ENCODE measurements at places on chromosomes 7 and 10.

GRCh38 chr10:117967149-117967650 lies 79.5 kb downstream of the RAB11FIP2 start:
- no peak for DNase-seq

DNA sequence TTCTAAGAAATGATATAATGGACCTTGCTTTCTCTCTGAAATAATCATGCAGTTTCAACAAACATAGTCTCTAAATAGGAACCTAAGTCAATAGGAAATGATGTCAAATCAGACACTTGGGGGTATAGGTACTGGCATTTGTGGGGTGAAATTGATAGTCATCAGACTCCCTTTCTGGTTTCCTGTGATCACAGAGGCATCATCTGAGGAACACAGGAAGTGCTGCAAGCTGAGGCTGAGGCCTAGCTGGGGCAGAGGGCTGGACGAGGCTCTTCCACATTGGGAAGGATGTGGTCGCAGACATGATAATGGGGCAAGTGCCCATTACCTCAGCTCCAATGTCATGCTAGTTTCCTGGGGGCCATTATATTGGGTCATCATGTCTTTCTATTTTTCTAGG lies 33.5 kb upstream of the TARP start:
- peak; percentile 62 for DNase-seq

GRCh38 chr10:598415-599170 lies 90.9 kb downstream of the DIP2C start:
- no peak for DNase-seq

DNA sequence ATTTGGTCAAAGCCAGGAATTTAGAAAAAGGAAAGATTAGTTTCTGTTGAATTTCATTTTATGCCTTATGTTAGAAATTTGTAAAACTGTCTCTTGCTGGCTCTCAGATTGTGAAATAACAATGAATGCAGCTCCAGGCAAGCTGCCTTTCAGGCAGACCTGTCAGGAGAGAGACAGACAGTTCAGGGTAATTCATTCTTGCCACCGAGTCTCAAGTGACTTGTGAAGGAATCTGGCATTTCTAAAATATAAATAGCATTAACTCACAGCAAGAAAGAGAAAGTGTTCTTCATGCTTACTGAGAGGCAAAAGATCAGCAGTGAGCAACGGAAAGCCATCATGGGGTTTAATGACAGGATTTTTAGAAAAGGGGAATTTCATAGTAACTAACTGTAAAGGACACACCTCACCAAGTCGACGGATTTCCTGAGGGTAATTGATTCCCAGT lies 442.3 kb upstream of the AKR1E2 start:
- DNase-seq: no peak

GRCh38 chr7:136847858-136848257 lies 20.6 kb upstream of the CHRM2 start:
- DNase-seq: no peak

GRCh38 chr10:66586073-66586472 lies 339.8 kb upstream of the LRRTM3 start:
- no peak for DNase-seq

GRCh38 chr7:2331707-2332106 lies 17.5 kb upstream of the SNX8 start:
- no peak for DNase-seq

DNA sequence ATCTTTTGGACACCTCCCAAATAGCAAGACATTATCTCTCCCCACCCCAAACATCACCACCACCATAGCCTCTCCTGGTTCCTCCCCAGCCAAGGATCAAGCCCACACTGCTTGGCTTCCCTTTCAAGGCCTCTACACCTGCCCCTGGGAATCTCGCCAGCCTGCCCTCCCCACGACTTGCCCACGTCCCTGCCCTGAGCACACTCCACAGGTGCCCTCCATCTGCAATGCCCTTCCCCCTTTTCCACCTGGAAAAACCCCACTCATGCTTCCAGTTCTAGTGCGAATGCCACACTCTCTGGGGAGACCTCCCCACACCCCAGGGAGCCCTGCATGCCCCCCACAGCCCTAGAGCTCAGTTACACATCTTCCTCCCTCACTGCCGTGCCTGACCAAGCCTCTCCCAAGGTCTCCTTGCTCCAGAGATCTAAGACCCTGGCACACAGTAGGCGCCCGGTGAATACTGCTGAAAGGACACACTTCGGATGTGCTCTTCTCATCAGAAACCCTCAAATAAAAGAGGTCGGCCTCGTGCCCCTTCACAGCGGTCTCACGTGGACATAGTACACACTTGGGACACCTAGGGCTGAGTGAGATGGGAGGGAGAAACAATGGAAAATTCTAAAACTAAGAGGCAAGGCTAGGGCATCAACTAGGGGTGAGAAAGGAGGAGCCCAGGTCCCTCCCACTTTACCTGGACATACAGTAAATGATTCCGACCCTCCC lies 91.4 kb downstream of the DLG5 start:
- DNase-seq: no peak

DNA sequence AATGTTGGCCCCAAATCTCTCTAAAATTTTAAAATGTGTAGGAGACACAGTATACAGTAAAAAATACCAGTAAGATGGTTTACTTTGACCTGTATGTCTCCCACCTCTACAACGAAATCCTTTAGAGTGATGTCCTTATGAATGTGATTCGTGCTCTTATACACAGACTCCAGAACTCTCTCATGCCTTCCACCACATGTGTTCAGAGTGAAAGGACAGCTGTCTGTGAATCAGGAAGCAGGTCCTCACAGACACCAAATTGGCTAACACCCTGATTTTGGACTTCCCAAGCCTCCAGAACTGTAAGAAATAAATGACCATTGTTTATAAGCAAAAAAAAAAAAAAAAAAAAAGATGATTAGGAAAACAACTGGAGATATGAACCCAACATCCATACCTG lies 35.2 kb downstream of the RNF133 start:
- no peak for DNase-seq

DNA sequence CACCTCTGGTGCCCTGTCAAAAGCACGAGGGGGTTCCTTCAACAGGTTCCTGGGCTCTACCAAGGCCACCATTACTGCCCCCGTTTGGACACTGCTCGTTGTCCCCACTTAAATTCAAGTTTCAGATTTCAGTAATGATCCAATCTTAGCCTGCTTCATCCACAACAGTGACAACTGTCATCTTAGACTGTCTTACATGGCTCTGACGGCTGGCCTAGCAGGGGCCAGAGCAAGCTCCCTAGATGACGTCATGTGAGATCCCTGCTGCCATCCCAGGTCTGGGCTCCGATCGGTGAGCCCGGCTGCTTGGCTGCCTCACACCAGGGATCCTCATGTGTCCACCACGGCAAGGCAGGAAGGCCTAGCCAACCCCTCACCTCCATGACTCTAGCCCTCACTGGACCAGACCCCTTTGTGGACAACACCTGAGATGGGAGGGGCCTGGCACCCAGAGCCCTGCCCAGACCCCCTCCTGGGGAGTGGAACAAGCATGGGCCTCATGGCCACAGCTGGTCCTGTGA lies 82.5 kb downstream of the FAM53B start:
- no peak for DNase-seq

DNA sequence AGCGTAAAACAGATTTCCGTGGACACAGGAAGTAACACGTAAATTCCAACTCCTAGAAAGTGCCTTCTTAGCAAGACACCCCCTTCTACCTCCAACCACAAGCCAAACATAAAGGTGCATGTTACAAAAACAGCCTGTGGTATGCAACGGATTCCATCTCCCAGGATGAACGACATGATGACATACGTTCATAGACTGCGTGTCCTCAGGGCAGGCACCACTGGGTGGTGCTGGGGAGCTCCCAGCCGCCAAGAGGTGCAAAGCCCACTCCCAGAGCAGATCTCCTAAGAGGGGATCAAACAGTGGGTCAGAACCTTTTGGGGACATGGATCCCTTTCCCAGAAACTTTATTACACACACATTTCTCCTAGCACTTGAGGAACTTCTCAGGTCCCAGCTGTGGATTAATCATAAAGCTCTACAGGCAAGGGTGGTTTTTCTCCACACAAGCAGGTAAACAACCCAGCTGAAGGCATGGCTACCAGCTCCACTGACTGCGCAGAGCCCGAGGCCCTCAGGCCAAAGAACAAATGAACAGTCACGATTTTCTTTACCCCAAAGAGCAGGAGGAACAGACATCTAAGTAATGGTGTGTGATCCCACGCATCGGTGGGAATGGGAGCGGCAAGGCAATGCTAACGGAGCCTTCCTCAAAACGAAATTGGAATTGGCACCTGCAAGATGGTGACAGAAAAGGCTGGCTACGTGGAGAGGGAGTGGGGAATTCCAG lies 13.8 kb downstream of the PSAP start:
- DNase-seq: no peak

GRCh38 chr10:31204090-31204489 lies 114.9 kb upstream of the ZEB1 start:
- no peak for DNase-seq

- DNase-seq: no peak
Measured at GRCh38 chr7:70720191-70720873, 411.6 kb upstream of the GALNT17 start.

DNA sequence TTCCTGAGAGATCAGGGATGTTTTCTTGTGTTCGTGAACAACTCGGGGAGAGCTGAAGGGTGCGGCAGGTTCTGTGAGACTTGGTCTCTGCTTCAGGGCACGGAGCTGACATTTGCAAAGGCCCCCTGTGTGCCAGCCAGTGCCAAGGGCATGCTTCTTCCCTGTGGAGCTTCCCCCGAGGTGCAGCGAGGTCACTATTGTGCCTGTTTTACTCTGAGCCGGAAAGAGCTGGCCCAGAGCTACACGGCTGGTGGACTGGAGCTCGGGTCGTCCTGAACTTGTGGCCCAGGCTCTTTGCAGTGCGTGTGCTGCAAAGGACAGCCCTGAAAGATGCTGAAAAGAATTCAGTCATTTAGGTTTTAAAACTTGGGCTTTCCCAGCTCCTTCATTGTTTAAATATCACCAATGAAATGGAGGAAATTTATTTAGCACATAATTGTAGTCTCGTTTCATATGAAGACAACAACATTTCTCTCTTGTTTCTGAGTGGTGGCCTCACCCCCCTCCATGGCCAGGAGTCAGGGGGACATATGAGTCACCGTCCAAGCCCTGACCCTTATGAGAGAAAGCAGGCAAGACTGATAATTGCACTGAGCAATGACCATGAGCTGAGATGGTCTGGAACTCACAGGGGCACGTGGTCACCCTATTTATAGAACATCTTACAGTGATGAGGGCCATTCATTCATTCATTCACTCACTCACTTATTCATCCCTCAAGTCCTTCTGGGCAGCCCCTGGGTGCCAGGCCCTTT lies 102.6 kb downstream of the PTPRE start:
- no peak for DNase-seq

GRCh38 chr10:32787690-32788284 lies 170.2 kb downstream of the ITGB1 start:
- DNase-seq: no peak

- no peak for DNase-seq
Measured at GRCh38 chr10:33616956-33617355, 282.5 kb upstream of the NRP1 start.

GRCh38 chr7:117068511-117069145 lies 115.3 kb downstream of the ST7 start:
- DNase-seq: no peak

- DNase-seq: no peak
Measured at GRCh38 chr10:15719049-15719898, 448 bp downstream of the ITGA8 start.

DNA sequence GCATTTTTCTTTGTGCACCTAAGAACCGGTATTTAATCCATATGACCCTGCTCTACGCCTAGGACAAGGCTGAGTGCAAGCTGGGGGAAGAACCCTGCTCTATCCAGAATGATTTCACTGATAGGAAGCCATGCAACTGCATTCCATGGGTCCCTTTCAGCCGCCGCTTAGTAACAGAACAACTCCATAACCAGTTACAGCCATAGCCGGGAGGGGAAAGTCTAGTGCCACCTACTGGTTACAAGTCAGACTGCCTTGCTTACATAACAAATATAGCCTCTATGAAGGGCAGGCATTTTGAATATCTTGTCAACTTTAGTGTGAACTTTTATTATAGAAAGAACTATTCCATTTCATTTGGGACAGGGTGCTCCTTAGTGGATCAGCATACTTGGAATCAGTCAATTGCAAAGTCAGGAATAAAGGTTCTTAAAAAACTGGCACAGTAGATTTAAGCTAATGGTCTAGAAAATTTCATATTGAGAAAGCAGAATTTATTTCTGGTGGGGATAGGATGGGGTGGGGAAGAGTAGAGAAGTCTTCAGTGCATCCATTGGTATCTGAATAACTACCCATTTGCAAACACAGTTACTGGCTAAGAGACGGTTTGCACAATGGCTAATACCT lies 521.7 kb downstream of the ADRA2A start:
- DNase-seq: peak; percentile 17

DNA sequence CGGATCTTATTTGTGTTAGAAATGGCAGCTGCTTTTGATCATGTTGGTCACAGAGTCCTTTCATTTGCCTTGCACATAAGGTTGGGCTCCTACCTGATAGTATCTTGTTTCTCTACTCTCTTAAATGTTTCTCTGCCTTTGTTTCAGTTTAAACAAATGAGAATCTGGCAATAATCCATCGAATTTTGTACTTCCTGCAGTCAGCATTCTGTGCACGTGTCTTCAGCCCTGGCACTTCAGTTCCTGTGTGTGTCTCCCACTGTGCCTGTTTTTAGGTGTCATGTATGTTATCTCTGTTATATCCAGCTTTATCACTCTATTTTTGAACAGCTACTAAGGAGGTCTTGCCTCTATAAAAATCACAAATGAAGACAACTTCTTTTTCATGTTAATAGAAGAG lies 28.4 kb upstream of the PTER start:
- DNase-seq: no peak

DNA sequence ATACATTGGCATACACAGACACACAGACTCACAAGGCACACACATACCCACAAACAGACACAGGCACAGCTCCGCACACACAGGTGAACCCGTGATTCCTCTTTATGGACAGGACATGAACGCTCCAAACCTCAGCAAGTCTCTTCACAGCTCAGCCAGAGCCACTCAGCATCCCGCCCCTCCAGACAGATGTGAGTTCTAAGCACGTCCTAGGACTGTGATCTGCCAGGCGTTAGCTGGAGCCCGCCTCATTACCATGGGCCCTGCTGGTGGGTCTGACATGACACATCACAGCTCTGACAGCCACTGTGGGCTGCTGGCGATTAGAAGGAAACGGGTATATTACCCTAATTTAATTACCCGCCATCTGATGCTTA lies 176.7 kb upstream of the PPP2R2D start:
- DNase-seq: no peak

DNA sequence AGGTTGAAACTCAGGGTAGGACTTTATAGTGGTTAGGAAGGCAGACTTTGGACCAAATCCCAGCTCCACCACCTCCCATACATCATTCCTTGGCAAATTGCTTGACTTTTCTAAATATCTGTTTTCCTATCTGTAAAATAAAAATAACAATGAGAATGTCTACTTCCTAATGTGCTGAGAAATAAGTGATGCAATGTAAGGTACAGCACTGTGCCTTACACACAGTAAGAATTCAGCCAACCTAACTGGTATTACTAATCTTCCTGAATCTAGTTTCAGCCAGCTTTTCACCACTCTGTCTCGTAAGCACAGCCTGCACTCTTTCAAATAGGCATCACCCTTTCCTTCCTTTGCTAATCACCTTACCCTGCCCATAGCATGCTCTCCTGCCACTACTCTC lies 9.7 kb downstream of the PRLHR start:
- no peak for DNase-seq

- no peak for DNase-seq
Measured at GRCh38 chr7:25054819-25055519, 70.1 kb downstream of the CYCS start.
